ENCODE measurements at places on chromosomes 4 and X.

- DNase-seq, result no peak
Measured at GRCh38 chr4:179597301-179597700, 2155.1 kb upstream of the AGA start.

DNA sequence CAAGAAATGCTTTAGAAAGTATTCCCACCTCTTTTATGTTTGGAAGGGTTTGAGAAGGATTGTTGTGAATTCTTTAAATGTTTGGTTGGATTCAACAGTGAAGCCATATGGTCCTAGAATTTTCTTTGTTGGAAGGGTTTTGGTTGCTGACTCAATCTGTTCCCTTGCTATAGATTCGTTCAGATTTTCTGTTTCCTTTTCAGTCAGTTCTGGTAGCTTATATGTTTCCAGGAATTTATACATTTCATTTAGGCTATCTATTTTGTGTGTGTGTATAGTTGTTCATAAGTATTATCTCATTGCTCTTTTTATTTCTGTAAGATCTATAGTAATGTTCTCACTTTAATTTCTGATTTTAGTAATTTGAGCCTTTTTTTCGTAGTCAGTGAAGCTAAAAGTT, 114.4 kb downstream of the MSN start:
- DNase-seq, result no peak

GRCh38 chrX:94551831-94552230, 877.8 kb downstream of the FAM133A start:
- DNase-seq, result no peak

DNA sequence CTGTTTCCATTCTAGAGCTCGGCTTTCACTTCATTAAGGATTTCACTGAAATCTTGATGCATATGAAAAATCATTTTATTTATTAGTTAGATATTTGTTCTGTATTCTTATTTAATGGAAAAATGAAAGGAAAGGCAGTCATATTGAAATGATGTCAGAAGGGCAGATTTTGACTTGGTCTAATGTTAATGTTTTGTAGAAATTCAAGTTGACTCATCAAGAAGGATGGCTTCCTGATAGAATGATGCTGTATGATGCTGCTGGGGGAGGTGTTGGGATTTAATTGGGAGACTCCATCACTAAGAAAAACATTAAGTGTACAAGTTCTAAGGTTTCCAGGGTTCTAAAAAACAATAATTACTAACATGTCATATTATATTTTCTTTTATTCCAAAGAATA, 204.8 kb downstream of the PDGFC start:
- no peak for DNase-seq

GRCh38 chr4:85740431-85740861, 265.5 kb downstream of the ARHGAP24 start:
- no peak for DNase-seq

All from stimulated activated CD4-positive, alpha-beta T cell treated with anti-CD3 and anti-CD28 coated beads, Interleukin-2, amount 100 ng/mL, for 24 hours (primary cell).